ENCODE measurements at places on chromosomes 7 and 10. TPM values are rescaled to one million over a fixed set of nuclear protein-coding genes. Genes with fewer than 3 reads are reported as not detected.
A peak's percentile ranks its signal among the peaks of the same experiment; 100 is the strongest.

DNA sequence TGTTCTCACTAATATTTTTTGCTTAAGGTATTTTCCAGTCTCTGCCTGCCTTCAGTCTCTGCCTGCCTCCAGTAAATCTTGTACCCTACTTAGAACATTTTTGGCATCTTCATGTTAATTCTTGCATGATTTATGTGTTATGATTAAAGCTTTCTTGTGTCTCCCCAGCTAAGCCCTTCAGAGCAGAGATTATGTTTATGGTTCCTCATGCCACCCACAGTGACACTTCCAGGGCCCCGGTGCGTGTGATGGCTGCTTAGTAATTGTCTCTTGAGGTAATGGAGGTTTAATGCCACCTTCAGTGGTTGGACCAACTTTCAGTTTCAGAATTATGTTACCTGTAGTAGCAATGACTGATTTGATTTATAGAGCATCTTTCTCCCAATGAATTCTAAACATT, 70.6 kb upstream of the MET start:
- no peaks in the 10 kb centered on the region for H3K36me3 ChIP-seq
- H3K4me3 ChIP-seq, result no peak overlapping the region
- H3K27ac ChIP-seq, result no peak overlapping the region
- DNase-seq, result no peak

GRCh38 chr7:112021379-112022044, 184.7 kb downstream of the DOCK4 start:
- no peaks in the 10 kb centered on the region for H3K36me3 ChIP-seq
- H3K4me3 ChIP-seq, result no peak overlapping the region
- DNase-seq, result no peak
- no peaks in the 10 kb centered on the region for H3K27me3 ChIP-seq

GRCh38 chr10:86083664-86084175, 282.9 kb downstream of the GRID1 start:
- H3K27me3 ChIP-seq, result peaks cover 55% of the 10 kb centered on the region
- no peaks in the 10 kb centered on the region for H3K4me1 ChIP-seq
- no peak for DNase-seq
- H3K27ac ChIP-seq, result no peak overlapping the region
- no peak overlapping the region for H3K4me3 ChIP-seq

DNA sequence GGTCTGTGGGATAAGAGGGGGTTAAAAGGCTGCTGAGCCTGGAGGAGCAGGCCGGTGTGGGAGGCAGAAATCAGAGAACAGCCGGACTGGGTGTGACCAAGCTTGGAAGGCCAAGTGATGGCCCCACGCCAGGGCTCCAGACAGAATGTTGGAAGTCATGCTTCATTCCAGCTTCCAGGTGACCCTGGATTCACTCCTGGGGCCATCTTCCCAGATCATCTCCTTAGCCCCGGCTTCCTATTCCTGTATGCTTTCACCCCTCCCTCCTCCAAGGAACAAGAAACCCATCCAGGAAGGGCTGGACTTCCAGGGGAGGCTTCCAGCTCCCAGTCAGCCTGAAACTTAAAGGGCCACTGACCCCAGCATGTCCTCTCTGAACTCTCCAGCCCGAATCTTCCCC, 1.0 kb downstream of the INMT start:
- H3K27ac ChIP-seq, result no peak overlapping the region
- no peak for DNase-seq
- peaks cover 2% of the 10 kb centered on the region for H3K36me3 ChIP-seq

DNA sequence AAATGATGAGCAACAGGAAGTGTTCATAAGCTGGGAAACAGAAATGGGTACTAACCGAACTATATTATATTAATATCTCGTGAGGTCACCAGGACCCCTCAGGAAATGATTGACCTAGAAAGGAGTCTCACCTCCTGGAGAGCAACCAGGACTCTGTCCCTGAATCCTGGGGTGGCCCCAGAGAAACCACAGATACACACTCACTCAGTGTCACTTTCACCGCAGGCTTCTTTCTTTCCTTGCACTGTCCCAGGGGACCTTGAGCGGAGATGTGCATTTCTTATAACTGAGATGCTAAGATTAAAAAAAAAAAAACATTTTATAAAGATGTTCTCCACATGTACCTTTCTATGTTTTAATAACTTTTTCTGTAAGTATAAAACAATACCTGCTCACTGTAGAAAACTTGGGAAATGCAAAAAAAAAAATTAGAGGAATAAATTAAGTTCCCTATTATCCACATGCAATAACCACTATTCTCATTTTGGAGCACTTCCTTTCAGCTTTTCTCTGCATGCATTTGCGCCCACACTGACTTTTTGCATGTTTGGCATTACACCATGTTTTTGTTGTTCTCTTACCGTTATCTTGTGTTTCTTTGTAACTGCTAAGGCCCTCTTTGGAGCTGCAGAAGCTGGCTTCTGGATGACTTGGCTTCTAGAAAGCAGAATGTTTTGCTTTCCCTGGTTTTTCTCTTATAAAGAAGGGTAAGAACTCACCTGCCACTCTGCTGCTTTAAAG, 15.0 kb downstream of the NOD1 start:
- H3K27me3 ChIP-seq, result no peaks in the 10 kb centered on the region
- no peak for DNase-seq
- H3K27ac ChIP-seq, result no peak overlapping the region
- H3K4me3 ChIP-seq, result no peak overlapping the region

- peaks cover 33% of the 10 kb centered on the region for H3K4me1 ChIP-seq
- peaks cover 2% of the 10 kb centered on the region for H3K27me3 ChIP-seq
- no peaks in the 10 kb centered on the region for H3K36me3 ChIP-seq
- no peak for DNase-seq
- H3K4me3 ChIP-seq, result peak overlapping the region; percentile 52
Observed at GRCh38 chr7:13986208-13986607, 3.3 kb downstream of the ETV1 start.

- peaks cover 15% of the 10 kb centered on the region for H3K36me3 ChIP-seq
- DNase-seq, result no peak
- peak overlapping the region; percentile 44 for H3K27ac ChIP-seq
- peaks cover 11% of the 10 kb centered on the region for H3K4me1 ChIP-seq
- no peaks in the 10 kb centered on the region for H3K27me3 ChIP-seq
Observed at GRCh38 chr10:72605122-72605521, 20.8 kb downstream of the MICU1 start.

- no peak overlapping the region for H3K4me3 ChIP-seq
- no peak for DNase-seq
- H3K36me3 ChIP-seq, result peaks cover 15% of the 10 kb centered on the region
Observed at GRCh38 chr7:92611735-92612134, 21.5 kb upstream of the FAM133B start.

- no peak overlapping the region for H3K27ac ChIP-seq
- H3K4me3 ChIP-seq, result no peak overlapping the region
Observed at GRCh38 chr7:155337946-155338631, 40.4 kb downstream of the INSIG1 start.

DNA sequence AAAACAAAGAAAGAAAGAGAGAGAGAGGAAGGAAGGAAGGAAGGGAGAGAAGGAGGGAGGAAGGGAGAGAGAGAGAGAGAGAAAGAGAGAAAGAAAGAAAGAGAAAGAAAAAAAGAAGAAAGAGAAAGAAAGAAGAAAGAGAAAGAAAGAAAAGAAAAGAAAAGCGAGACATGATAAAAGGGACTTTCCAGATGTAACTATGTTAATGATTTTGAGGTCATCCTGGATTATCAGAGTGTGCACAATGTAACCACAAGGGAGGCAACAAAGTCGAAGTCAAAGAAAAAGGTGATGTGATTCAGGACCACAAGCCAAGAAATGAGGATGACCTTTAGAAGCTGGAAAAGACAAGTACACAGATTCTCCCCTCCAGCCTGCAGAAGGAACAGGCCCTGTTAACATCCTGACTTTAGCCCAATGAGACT, 48.9 kb upstream of the PAX2 start:
- DNase-seq, result no peak
- no peaks in the 10 kb centered on the region for H3K36me3 ChIP-seq
- no peaks in the 10 kb centered on the region for H3K4me1 ChIP-seq
- H3K27me3 ChIP-seq, result peaks cover 66% of the 10 kb centered on the region
- H3K27ac ChIP-seq, result no peak overlapping the region

DNA sequence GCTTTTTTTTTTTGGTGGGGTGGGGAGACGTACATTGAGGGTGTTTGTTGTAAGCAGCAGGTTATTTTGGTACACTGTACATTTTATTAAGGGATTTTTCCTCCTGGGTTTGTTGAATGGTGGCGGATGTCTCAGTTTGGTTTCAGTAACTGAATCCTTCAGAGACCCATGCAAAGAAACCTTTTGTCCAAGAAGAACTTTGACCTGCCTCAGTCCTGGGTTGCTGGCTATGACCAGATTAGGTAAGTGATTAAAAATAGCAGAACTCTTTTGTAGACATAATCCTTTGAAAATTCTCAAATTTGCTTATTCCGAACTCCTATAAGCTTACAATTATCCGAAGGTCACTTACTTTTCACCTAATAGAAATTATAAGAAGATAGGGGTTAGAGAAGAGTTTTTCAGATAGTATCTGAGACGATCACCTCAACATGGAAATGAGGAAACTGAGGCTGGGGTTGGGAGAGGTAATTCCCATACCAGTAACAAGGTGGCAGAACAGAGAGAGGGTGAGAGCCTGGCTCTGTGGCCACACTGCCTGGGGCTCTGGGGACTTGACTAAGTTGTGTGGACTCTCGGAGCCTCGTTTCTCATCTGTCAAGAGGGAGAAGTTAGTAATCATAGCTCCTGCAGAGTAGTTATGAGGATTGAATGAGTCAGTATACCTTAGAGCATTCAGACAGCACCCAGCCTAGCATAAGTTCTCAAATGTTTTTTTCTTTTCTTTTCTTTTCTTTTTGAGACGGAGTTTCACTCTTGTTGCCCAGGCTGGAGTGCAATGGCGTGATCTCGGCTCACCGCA, 87.4 kb downstream of the CCNY start:
- H3K4me3 ChIP-seq, result no peak overlapping the region
- H3K4me1 ChIP-seq, result peaks cover 17% of the 10 kb centered on the region
- no peaks in the 10 kb centered on the region for H3K27me3 ChIP-seq
- H3K27ac ChIP-seq, result no peak overlapping the region
- DNase-seq, result no peak
- no peaks in the 10 kb centered on the region for H3K36me3 ChIP-seq

- no peak for DNase-seq
- peak overlapping the region; percentile 61 for H3K27ac ChIP-seq
- peaks cover 11% of the 10 kb centered on the region for H3K4me1 ChIP-seq
- peaks cover 19% of the 10 kb centered on the region for H3K27me3 ChIP-seq
- no peak overlapping the region for H3K4me3 ChIP-seq
- H3K36me3 ChIP-seq, result no peaks in the 10 kb centered on the region
Observed at GRCh38 chr7:26038201-26038990, 113.6 kb upstream of the NFE2L3 start.

- H3K4me3 ChIP-seq, result peak within 1 kb of the TSS; percentile 78
- no peaks in the 10 kb centered on the region for H3K27me3 ChIP-seq
- peak within 1 kb of the TSS; percentile 82 for H3K27ac ChIP-seq
- H3K4me1 ChIP-seq, result peaks cover 23% of the 10 kb centered on the region
- peak; percentile 58 for DNase-seq
- H3K36me3 ChIP-seq, result no peaks in the 10 kb centered on the region
Observed at GRCh38 chr10:68560186-68560942, at the start of gene TET1. Gene TET1 (plus strand): TSS chr10:68560337. CDS start chr10:68572339, 12,002 bp downstream.

DNA sequence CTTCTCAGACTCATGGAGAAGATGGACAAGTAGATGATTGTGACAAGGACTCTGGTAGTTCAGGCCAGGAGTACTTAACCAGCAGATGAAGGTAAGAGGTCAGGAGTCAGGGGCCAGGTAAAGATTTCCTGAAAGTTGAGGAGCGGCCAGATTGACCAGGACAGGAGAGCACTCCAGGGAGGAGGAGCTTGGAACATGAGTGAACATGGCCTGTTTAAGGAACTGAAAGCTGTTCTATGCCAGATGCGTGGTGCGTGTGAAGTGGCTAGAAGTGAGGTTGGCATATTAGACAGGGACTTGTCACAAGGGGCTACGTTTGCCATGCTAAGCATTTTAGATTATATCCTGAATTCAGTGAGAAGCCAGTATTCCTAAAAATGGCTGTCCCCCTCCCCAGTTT, 157.2 kb downstream of the WNT2 start:
- no peak for DNase-seq
- H3K36me3 ChIP-seq, result peaks cover 11% of the 10 kb centered on the region
- no peak overlapping the region for H3K27ac ChIP-seq
- H3K4me3 ChIP-seq, result no peak overlapping the region

GRCh38 chr7:71042591-71042990, 89.4 kb upstream of the GALNT17 start:
- no peak overlapping the region for H3K27ac ChIP-seq
- H3K36me3 ChIP-seq, result no peaks in the 10 kb centered on the region
- DNase-seq, result no peak
- H3K4me3 ChIP-seq, result no peak overlapping the region
- no peaks in the 10 kb centered on the region for H3K4me1 ChIP-seq

- H3K4me3 ChIP-seq, result no peak overlapping the region
- DNase-seq, result no peak
- H3K36me3 ChIP-seq, result no peaks in the 10 kb centered on the region
- H3K4me1 ChIP-seq, result peaks cover 2% of the 10 kb centered on the region
- no peak overlapping the region for H3K27ac ChIP-seq
Observed at GRCh38 chr7:9937944-9938631, 1035.6 kb upstream of the PHF14 start.

DNA sequence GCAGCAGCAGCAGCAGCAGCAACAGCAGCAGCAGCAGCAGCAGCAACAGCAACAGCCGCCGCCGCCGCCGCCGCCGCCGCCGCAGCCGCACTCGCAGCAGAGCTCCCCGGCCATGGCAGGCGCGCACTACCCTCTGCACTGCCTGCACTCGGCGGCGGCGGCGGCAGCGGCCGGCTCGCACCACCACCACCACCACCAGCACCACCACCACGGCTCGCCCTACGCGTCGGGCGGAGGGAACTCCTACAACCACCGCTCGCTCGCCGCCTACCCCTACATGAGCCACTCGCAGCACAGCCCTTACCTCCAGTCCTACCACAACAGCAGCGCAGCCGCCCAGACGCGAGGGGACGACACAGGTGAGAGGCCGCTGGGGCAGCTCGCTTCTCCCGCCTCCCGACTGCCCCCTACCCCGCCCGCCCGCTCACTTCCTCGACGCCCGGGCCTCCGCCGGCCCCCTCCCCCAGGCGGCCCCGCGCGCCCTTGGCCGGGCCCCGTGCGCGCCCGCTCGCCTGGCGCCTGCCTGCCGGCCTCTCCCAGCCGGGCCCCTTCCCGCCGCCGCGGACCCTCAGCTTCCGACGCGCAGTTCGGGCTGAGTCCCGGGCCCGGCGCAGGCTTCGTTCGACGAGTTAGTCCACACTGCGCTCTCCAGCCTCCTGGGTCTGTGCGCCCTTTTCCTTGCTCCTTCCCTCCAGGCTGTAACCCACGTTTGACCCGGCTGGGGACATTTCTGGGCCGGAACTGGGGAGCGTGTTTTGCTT, 882 bp downstream of the DLX6 start:
- H3K4me3 ChIP-seq, result peak overlapping the region; percentile 83
- H3K36me3 ChIP-seq, result peaks cover 25% of the 10 kb centered on the region
- peaks cover 90% of the 10 kb centered on the region for H3K27me3 ChIP-seq
- peaks cover 32% of the 10 kb centered on the region for H3K4me1 ChIP-seq
- H3K27ac ChIP-seq, result peak overlapping the region; percentile 96

The IFIT1B gene
- not detected for total RNA-seq

The ZNF722 gene
- not detected for total RNA-seq

The PSD gene
- 12.4 TPM for total RNA-seq

The NUDT5 gene
- total RNA-seq, result 54.1 TPM

The ARHGAP22 gene
- total RNA-seq, result 2.9 TPM

The HOXA2 gene
- total RNA-seq, result 33.9 TPM

The ITGA8 gene
- total RNA-seq, result 19.2 TPM

The PRTFDC1 gene
- total RNA-seq, result 26.3 TPM

The SLC13A1 gene
- not detected for total RNA-seq

The MYL7 gene
- 12.5 TPM for total RNA-seq

The NRP1 gene
- total RNA-seq, result 51.2 TPM
